ENCODE measurements at places on chromosomes 12 and 14.

DNA sequence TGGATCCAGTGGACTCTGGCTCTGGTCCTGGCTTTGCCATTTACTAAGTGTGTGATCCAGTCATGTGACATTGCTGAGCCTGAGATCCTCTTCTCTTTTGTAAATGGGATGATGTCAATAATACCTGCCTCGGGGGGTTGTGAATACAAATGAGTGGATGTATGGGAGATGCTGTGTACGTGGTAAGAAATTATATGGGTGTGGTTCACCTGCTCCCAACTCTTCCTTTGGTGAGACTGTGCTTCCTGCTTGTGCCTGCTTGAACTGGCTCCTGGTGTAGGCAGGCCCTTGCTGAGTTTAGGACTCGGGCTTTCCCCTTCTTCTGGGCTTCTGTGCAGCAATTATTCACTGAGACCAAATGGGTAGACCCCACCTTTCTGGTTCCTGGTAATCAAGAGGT is 189.5 kb upstream of the FRMD6 start:
- DNase-seq = no peak

DNA sequence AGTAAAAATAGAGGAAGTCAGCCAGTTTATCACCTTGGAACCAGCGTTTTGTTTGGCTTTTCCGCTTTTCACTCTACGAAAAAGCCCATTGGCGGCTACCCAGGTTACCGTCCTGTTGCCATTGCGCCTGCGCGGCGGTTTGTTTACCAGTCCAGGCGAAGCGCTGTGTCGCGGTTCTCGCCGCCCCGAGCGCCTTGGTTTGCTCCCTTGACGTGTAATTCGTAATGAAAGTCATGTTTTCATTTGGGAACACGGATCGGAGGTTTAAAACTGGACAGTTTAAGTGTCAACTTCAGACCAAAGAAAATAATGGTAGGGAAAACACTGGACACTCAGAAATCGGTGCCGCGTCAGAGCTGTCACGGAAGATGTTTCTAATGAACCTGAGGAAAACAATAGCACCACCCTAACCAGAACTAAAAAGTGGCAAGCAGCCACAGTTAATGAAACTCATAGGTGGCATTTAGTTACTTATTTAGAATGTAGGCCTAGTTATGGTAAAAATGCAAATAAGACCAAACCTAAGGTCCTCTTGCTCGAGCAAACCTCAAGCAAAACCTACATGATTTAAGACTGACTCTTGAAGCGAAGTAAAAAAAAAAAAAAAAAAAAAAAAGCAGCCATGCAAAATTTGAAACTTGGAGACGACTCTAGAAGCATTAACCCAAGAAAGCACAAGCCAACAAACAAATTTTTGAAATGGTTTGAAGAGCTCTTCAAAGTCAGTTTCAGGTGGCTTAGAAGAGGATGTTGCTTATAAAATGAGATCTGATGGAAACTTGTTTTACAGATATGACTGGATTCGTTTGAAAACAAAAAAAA is 790 bp upstream of the GPR19 start:
- DNase-seq = peak; percentile 90

DNA sequence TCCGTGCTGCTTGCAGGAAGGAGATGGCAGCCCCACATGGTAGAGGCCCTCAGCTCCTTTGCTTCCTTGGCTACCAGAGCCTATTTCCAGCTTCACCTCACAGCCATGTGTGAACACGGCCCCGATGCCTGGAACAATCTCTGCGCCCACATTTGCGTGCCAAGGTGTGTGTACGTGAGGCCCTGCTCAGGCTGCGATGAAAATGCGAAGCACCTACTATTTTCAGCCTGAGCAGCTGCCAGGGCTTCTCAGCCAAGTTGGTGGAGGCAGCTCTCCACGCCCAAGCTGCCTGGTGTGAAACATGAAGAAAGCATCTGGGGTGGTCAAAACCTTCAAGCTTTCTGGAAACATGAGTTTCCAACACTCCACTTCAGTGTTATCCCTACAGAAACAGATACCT is 177.8 kb upstream of the EGLN3 start:
- DNase-seq = no peak

- DNase-seq = no peak
Measured at GRCh38 chr12:113130457-113131135, 5.0 kb downstream of the RASAL1 start.

Measured in coronary artery (tissue), 2 donors.